Gastrocnemius medialis (tissue), 4 donors: ENCODE measurements at places on chromosomes 1 and 21.

DNA sequence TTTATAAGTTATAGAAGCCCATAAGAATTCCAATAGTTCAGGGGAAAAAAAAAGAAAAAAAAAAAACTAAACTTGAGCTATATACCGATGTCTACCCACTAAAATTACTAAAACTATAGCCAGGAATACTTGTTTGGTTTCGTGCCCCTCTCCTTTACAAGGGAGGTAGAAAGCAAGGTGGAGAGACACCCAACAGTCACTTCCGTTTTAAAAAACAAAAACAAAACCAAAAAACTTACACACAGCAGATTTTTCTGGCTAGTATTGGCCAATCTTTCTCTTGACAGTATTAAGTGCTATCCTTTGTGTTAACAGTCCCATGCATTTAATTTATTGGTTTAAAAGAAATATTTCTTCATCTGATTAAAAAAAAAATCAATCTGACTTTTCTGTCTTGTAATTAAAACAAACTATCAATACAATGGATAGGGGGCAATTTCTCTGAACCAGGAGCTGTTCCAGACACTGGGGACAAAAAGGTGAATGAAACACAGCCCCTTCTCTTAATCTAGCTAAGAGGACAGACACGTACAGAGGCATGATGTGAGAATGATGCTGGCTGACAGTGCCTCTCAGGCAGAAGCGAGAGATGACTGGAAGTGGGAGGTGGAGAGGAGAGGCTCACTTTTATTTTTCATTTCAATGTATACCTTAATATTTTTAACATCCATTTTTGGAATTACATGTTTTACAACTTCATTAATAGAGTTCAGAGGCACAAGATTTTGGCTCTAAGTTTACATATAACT, 214.8 kb downstream of the RERE start:
- no peak for DNase-seq

DNA sequence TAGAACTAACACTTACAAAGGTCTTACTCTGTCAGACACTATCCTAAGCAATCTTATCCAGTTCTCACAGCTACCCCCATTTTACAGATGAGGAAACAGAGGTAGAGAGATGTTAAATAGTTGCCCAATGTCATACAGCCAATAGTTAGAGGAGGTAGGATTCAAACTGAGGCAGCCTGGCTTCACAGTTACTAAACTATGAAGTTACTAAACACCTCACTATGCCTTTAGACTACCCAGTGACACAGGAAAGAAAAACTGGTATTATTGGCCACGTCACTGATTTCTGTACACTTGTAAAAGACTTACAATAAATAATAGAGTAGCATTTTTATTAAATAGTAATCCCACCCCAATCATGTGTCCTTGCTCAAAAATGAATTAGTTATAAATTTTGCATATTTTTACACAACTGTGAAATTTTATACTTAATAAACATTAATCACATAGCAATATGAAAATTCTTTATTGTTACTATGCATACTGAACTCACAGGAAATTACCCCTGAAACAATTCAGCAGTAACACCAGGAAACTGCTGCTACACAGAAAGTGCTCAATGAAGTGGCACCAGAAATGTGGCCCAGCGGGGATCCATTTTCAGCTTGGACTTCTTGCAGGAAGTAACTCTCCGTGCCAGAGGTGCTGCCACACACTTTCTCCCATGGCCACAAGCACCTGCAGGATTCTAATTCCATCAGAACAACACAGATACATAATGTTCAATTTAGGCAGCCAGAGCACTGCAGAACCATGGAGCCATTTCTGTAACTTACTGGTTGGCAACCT, 69.4 kb downstream of the VAV3 start:
- DNase-seq, result no peak

- no peak for DNase-seq
Measured at GRCh38 chr1:10900691-10901090, 104.2 kb upstream of the CASZ1 start.

GRCh38 chr1:40818264-40818961, 34.8 kb downstream of the KCNQ4 start:
- no peak for DNase-seq

DNA sequence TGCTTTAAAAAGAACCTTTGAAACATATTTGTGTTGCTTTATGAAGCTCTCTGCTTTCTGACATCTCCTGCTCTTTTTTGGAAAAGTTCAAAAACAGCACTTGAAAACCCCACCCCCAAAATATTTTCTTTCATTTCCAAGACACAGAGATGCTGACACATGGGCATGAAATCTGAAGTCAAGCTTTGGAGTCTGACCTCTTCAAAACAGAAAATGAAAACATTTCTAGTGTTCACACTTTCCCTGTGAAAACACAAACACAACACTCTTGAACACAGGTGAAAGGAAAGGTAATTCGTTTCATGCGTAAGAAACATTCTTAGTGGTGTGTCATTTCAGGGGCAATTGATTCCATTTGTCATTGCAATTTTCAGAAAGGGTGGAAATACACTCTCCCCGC, 10.8 kb downstream of the NGF start:
- DNase-seq, result no peak

DNA sequence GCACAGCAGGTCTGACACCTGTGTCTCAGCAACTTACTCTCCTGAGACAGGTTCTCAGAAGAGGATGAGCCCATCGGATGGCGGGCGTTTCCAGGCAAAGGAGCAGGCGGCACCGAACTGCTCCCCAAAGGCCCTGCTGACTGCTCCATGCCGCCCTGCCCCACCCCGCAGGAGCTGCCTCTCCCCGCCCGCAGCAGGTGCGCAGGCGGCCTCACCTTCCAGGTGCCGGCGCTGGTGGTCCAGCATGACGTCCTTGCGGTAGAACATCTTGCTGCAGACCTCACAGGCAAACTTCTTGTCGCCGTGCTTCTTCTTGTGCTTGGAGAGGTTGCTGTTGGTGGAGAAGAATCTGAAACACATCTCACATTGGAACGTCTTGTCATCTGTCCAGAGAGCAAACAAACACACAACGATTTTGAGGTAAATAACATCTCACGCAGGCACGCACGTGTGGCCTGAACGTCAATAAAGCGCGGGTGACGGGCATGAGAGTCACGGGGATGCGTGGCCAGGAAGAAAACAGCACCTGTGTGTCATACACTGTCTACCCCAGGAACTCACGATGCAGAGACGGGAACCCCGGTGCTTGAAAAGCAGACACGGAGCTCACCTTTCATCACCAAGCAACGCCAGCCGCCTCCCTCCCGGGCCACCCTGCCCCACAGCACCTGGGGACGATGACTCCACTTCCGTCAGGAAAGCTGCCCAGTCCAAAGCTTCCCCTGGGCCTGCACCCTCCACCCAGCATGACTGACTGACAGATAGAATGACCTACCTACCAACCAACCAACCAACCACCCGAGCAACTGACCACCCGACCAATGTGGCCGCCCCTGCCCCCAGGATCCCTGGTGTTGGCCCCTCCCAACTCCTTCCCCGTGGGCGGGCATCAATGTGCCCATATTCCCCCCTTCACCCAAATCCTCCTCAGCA, 50.9 kb downstream of the PRDM15 start:
- no peak for DNase-seq
